Stimulated activated CD8-positive, alpha-beta memory T cell treated with anti-CD3 and anti-CD28 coated beads, Interleukin-4, amount 100 ng/mL, for 48 hours (primary cell): ENCODE measurements at places on chromosomes 7 and 10.

GRCh38 chr10:104577861-104578521 is 63.1 kb upstream of the SORCS3 start:
- no peak for DNase-seq

DNA sequence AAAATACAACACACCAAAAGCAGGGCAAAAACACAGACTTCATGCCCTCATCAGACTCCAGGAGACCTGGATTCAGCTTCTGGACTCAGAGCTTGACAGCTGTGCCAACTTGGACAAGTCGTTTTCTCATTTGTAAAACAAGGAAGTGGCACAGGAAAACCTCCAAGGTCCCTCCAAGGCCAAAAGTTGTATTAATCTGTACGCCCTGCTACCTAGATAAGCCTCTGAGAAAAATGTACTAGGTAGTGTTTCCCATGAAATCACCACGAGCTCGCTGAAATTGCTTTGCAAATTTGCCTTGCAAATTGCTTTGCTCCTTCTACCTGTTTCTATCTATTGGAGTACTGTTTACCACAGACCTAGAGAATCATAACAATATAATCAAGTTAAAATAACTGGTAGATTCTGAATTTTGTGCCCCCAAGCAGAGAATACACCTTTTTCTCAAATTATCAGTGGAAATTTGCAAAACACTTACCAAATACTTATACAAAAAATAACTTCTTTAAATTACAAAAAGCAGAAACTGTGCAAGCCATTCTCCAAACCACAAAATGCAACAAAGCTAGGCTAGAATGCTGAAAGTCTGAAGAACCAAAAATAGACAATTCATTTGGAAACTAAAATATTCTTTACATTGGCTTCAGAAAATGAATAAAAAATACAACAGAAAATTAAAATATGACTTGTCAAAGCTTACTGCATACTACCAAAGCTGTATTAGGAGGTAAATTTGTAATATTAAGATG is 158.1 kb upstream of the CHST15 start:
- no peak for DNase-seq

DNA sequence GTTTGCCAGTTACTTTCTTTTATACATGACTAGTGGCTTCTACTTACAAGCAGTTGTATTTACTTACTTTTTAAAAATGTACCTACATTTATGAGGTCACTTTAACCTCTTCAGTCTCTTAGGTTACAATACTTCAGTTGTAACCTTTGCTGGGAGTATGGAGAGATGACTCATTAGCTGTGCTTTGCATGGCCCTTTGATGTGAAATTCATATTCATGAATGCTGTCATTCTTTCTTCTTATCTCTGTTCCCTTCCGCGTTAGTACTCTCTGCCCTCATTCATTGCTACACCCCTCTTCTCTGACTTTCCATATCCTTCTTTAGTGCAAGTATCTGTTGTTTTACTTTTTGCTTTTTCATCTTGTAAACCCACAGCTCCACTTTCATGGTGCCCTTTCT is 164.3 kb downstream of the BMPER start:
- no peak for DNase-seq

DNA sequence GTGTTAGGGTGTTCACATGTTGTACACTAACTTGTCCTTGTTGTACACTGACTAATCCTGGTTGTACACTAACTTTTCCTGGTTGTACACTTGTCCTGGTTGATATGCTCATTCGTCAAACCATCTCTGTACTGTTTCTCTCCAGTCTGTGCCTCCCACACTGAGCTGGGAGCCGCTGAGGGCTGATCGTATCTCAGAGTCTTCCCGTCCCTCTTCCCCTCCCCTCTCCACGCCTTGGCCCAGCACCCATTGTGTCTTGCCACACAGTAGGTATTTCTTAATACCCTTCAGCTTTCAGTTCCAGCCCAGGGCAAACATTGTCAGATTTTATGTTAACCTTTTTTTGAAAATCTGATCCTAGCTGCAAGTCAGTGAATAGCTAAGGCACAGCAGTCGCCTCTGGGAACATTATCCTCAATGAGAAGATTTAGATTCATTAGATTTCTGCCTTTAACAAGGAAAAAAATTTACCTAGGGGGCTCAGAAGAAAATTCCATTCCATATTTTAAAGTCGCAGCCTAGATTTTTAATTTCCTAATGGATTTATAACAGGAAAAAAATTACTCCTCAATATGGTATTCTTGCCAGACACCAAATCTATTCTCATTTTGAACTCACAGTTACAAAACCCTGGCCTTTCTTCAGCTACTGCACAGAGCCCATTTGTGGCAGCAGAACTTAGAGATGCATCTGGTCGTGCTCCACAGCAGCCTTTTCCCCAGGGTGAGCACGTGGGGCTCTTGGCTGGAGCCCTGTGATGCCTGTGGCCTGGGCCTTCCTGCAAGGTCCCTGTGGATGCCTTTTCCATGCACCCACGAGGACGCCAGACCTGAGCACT is 33.0 kb upstream of the CHST15 start:
- no peak for DNase-seq

GRCh38 chr10:88968391-88968790 is 15.8 kb upstream of the ACTA2 start:
- no peak for DNase-seq

DNA sequence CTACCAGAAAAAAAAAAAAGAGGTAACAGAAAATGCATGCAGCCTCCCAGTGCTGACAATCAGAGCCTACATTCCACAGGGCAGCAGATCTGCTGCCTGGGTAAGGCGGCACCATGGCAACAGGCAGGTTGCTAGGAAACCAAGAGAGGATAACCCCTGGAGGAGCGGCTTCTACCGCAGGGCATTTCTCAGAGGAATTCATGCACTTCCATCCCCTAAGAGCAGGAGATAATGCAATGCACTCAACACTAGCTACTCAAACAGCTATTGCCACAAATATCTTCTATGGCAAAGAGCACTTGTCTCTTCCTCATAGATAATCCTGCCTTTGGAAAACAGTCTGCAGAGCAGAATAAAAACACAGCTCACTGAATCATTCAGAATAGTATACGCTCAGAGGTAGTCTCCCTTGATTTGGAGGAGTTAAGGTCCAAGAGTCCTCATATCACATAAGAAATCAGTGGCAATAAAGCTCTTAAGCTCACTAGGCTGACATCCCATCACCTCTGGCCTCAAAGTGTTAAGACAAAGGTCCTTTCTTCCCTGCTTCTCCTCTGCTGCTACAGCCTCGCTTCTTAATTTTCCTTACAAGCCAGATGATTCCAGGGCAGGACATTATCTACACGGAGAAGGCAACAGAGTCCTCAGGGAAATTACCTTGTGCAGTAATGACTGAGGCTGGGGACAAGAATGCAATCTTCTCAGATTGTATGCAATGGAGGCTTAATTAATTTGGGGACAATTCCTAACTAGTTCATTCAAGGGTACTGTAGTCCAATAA is 10.7 kb downstream of the PSAP start:
- DNase-seq: no peak

DNA sequence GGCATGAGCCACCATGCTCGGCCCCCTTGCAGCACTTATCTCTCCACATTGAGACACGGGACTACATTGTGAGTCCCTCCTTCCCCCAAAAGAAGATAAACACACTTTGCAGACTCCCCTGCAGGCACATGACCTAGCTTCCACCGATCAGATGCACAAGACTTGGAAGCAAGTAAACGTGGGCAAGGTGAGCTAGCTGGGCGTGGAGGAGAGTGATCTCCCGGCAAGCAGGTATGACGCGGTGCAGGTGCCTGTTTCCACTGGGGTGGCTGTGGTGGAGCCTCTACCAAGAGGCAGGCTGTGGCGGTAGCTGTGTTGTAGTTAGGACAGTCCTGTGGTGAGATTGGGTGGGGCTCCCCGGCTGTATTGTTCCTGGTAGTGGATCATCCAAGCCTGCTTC is 7.7 kb upstream of the COMTD1 start:
- no peak for DNase-seq

GRCh38 chr7:155557778-155558177 is 11.4 kb upstream of the CNPY1 start:
- DNase-seq: no peak

- no peak for DNase-seq
Measured at GRCh38 chr10:56091872-56092271, 269.2 kb downstream of the ZWINT start.

DNA sequence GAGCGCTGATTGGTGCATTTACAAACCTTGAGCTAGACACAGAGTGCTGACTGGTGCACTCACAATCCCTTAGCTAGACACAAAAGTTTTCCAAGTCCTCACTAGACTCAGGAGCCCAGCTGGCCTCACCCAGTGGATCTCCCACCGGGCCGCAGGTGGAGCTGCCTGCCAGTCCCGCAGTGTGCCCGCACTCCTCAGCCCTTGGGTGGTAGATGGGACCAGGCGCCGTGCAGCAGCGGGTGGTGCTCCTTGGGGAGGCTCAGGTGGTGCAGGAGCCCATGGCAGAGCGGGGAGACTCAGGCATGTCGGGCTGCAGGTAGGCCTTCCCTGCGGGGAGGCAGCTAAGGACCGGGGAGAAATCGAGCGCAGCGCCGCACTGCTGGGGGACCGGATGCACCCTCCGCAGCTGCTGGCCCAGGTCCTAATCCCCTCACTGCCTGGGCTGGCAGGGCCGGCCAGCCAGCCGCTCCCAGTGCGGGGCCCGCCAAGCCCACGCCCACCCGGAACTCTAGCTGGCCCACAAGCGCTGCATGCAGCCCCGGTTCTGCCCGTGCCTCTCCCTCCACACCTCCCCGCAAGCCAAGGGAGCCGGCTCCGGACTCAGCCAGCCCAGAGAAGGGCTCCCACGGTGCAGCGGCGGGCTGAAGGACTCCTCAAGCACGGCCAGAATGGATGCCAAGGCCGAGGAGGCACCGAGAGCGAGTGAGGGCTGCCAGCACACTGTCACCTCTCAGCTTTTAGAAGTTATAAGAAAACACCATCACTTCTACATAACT is 128.9 kb downstream of the ZNF438 start:
- no peak for DNase-seq

- DNase-seq: peak; percentile 70
Measured at GRCh38 chr10:124648738-124649137, 95.4 kb downstream of the FAM53B start.

DNA sequence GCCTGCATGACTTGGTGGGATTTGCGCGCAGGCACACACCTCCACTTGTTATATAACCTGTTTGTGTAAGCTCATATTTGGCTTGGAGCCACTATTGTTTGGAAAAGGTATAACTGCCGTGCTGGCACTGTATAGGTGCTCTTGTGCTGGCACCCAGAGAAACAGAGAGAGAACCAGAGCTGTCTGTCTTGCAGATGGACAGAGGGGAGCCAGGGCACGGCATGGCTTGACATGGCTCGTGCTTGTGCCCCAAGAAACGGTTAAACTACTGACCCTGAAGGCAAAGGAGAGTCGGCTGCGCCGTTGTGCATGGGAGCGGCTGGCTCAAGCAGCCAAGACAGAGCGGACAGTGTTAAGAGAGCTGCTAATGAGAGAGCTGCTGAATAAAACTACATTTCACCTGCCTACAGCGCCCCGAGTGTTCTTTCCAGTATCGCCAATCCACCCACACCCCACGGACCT is 23.2 kb downstream of the RAPGEF5 start:
- no peak for DNase-seq

DNA sequence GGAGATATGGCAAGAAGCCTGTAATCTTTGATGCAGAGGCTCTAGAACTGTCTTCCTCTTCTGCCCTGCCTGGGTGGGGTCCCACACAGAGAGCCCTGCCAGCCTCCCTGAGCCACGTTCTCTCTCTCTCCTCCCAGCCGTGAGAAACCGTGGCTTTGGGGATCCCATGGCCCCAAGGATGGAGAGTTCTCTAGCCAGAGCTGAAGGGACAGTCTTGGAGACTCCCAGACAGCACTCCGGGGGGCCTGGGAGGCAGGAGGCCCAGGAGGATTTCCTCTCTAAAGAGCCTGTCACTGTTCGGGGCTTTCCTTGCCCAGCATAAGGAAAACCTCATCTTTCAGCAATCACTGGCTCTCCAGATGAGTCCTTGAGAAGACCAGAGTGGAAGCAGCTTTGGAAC is 227.1 kb downstream of the ARHGAP12 start:
- DNase-seq: no peak

- no peak for DNase-seq
Measured at GRCh38 chr10:95784279-95784913, 28.4 kb downstream of the ENTPD1 start.

GRCh38 chr7:129782818-129783583 is 169.8 kb downstream of the UBE2H start:
- DNase-seq: no peak

DNA sequence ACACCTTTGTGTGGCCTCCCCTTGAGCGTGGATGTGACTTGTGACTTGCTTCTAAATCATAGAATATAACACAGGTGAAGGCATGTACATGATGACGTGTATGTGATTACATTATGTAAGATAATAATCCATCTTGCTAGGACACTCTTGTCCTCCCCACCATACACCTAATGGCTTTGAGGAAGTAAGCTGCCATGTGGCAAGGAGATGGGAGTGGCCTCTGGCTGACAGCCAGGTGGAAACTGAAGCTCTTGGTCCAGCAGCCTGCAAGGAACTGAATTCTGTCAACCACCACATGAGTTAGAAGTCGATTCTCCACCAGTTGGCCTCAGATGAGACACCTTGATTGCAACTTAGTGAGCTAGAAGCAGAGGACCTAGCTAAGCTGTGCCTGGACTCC is 67.4 kb upstream of the ELN start:
- no peak for DNase-seq

- DNase-seq: no peak
Measured at GRCh38 chr10:53598914-53599313, 826.3 kb upstream of the MBL2 start.

GRCh38 chr7:116354546-116355423 is 144.4 kb downstream of the TES start:
- DNase-seq: no peak

DNA sequence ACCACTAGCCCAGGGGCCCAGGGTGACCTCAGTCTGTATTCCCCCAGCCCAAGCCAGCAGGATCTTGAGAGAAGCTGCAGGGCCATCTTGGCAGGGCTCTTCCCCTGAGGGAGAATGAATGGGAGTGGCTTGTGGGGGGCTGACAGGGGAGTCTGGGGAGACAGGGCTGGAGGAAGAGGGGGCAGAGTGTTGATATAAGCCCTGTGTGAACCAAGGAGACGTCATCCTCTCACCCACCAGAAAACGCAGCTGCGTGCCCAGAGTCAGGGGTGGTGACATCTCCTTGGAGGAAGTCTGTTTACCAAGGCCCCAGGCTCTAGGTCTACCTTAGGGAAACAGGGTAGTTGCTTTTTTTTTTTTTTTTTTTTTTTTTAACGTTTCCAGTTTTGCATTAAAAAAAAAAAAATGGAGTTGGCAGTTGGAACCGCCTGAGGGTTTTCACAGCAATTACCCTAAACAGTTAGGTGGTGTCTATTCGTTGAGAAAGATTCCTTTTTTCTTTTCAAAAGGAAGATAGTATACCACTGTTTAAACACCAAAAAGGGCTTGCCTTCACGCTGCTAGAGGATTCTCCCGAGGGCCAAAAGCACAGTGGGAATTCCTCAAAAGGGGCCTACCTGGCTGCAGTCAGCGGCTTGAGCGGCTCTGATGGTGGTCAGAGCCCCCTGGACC is 113.8 kb downstream of the PRPF18 start:
- no peak for DNase-seq

GRCh38 chr10:80144696-80145131 is 12.2 kb downstream of the PLAC9 start:
- DNase-seq: peak; percentile 44

DNA sequence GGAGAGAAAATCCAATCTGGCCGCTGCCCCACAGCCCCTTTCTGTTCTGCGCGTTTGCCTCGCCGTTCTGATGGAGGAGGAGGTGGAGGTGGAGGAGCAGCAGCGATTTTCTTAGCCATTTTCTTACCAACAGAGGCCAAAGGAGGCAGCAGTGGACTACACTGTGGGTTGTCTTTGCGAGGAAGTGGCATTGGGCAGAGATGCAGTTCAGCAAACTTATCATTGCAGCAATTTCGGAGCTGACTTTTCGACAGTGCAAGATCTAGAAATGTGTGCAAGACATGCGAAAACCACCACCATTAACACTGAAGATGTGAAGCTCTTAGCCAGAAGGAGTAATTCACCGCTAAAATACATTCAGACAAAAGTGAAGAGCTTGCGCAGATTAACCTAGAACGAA is 1.9 kb upstream of the ARL4A start:
- peak; percentile 36 for DNase-seq
